ENCODE measurements at places on chromosomes 16 and 17.

DNA sequence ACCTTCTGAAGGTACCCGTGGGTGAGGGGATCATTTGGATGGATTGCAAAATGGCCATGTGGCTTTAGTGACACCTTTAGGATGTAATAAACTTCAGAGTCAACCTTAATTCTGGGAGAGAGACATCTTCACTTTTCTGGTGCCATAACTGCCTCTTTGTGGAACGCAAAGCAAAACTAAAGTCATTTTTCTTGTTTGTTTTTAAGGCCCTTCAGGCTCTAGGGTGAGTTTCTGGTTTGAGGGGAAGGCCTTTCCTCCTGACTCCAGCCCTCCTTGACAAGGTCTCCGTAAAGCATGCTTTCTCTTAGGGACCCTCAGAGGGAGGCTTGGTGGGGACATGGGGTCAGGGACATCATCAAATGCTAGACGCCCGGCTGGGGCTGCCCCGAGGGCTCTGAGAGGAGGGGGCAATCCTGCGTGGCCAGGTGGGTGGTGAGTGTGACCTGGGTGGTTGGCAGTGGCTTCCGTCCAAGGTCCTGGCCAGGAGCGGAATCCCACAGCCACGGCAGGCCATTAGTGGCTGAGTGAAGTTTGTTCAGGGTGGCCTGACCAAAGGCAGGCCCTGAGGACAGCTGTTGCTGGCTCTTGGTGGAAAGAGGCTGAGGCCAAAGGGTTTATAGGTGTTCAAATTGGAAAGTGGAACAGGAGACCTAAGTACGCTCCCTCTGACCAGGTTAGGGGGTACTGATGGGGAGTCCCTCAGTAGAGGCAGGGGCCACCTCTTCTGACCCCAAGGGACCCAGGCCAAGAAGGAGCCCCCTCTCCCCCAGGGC is 112.2 kb downstream of the METRNL start:
- no peak for DNase-seq

DNA sequence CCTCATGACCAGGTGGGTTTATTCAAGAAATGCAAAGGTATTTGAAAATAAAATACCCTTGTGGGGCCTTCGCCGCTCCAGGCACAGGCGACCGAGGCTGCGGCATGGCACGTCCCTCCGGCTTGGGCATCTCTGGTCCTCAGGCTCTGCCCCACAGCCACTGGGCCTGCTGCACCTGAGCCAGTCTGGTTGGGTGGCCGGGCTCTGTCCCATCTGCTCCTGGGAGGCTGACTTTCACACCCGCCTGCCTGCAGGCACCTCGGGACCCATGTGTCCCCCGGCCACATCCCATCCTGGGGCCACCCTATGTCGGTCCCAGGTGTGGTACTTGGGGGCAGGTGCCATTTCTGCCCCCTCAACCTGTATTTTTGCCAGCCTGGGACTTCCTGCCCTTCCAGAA is 20.9 kb downstream of the OSBPL7 start:
- DNase-seq: no peak

GRCh38 chr16:60553090-60553757 is 1483.0 kb downstream of the CDH8 start:
- DNase-seq: no peak

GRCh38 chr16:67245186-67245585 is 2.1 kb downstream of the FHOD1 start:
- DNase-seq: no peak

- DNase-seq: no peak
Measured at GRCh38 chr17:65055280-65055707, 1.2 kb downstream of the GNA13 start.

- DNase-seq: no peak
Measured at GRCh38 chr17:44981221-44981968, 13.3 kb upstream of the C1QL1 start.
